Smooth muscle cell of the brain vasculature (primary cell): ENCODE measurements at places on chromosomes 5 and 9.

DNA sequence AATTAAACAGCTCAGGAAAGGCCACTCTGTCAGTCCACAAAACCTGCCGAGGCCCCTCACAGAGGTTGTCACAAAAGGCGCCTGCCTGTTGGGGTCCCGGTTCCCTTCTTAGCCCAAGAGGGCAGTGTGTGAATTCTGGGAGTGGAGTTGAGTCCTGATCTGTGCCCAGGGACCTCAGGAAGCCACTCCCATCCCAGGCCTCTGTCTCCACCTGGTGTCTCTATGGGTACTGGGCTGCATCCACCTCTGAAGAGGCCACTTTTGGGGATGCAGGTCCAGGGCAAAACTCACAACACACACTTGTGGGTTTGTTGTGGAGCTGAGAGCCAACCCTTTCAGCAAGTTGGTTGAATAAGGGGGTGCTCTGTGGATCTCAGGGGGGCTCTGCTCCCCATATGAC lies 74.3 kb upstream of the STXBP1 start:
- no peak for DNase-seq

- DNase-seq, result no peak
These were observed 19.4 kb downstream of the S1PR3 start for GRCh38 chr9:89010526-89011111.

DNA sequence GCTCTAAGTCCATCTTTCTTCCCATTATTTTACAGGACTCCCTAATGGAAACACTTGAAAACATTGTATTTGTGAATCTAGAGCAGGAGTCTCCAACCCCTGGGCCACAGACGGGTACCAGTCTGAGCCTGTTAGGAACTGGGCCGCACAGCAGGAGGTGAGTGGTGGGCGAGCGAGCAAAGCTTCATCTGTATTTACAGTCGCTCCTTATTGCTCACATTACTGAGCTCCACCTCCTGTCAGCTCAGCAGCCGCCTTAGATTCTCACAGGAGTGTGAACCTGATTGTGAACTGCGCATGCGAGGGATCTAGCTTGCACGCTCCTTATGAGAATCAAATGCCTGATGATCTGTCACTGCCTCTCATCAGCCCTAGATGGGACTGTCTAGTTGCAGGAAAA lies 111.0 kb downstream of the MED27 start:
- DNase-seq, result no peak

- DNase-seq, result no peak
These were observed 221.4 kb downstream of the RAB3C start for GRCh38 chr5:58804291-58804690.

GRCh38 chr9:99012957-99013512 lies 69.3 kb downstream of the COL15A1 start:
- no peak for DNase-seq

DNA sequence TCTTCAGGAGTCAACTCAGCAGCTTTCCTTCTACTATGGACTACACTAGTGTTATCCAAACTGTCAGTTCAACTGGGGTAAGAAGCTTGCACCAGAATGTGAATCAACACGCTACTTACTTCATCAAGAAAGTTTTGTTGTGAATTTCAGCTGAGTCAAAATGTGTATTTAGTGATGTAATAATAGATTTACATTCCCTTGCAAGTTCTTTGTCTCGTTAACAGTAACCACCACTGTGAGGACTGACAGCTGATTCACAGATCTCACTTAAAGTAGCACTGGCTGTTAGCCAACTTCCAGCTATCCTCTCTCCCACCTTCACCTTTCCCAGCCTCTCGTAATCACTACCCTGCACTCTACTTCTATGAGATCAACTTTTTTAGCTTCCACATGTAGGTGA lies 445.3 kb downstream of the NTRK2 start:
- no peak for DNase-seq

DNA sequence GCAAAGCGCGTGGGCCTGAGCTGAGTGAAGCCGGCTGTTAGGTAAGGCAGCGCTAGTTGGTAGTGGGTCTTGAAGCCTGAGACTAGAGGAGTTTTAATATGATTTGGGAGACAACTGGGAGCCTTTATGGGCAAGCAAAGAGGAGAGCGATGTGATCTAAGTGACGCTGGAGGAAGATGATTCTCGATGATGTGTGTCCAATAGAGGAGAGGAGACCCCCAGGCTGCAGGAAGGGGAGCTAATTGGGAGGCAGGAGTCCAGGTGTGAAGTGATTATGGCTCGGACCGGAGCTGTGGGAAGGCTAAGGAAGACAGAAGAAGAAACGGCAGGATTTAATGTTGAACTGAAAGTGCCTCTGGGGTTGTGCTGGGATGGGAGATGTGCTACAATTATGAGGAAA lies 482.9 kb upstream of the KIF2A start:
- no peak for DNase-seq

DNA sequence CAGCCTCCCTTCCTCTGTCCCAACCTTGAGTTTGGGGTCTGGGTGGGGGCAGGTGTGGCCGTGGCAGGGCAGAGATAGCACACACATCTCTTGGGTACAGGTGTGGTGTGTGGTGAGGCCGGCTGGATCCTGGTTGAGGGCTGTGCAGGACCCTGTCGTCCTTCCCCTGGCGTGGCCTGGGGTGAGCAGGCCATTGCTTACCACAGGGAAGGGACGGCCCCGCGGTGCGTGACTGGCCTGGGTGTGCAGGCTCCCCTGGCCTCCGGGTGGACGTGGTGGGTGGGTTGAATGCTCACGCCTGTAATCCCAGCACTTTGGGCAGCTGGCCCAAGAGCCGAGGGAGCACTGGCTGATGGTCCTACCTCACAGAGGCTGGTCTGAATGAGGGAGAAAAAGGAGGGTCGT lies 1.2 kb downstream of the ARRDC1 start:
- DNase-seq, result no peak

DNA sequence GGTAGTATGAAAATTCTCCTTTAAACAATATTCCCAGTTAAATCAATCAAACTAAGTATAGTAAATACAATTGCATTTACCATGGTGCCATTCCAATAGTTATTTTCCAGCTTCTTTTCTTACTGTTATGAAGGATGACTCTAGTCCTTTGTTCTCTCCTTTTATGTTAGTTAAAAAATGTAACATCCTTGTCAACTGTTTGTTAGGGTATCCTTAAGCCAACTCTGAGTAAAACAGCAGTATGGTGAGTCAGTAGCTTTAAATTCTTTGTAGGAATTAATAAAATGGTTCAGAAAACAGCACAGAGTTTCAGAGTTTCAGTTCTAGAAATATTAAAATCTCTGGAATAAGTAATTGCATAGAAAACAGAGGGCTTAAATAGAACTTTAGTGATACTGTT lies 384.4 kb downstream of the MTRR start:
- no peak for DNase-seq

GRCh38 chr5:59062986-59063683 lies 480.3 kb downstream of the RAB3C start:
- no peak for DNase-seq
